CD4-positive, alpha-beta T cell treated with Interleukin-2 at 100 ng/mL for 4 hours (primary cell): ENCODE measurements at places on chromosomes 3 and 15.

DNA sequence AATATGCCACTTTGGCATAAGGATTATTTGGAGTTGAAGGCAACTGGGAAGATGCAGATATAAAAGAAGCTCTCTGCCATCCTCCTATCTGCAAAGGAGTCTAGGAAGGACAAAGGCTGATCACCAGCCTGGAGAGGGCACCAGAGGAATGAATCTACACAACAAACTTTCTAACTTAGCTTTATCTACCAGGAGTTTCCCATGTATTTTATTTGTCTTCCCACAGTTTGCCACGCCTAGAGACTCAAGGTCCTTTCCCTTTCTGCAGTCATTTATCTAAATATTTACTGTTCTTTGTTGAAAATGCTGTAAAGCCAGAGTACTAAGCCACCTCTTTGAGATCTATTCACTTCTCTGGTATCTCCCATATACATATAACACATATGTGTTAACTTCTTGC, 32.2 kb downstream of the GPR176 start:
- DNase-seq = no peak

GRCh38 chr3:101383156-101383575, 62.8 kb upstream of the IMPG2 start:
- no peak for DNase-seq

GRCh38 chr3:43965656-43966055, 274.9 kb downstream of the ABHD5 start:
- no peak for DNase-seq

DNA sequence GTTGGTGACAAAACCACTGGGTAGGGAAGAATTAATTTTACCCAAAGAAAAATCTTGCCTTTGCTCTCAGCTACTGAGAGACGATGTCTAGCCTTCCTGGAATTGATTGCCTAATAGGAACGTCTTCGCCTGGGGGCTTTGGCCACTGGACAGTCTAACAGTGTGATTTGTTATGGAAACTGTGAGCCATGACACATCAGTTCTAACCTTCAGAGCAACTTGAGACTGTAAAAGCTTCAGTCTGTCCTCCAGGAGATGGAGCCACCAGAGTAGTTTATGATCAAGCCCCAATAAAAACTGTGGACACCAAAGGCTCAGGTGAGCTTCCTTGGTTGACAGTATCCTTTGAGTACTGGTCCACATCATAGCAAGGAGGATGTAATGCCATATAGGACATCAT, 235.8 kb upstream of the TMCO5A start:
- DNase-seq = no peak

- no peak for DNase-seq
Observed at GRCh38 chr15:32657941-32658340, 16.4 kb downstream of the SCG5 start.

GRCh38 chr15:43872416-43873020, 45.7 kb downstream of the WDR76 start:
- peak; percentile 6 for DNase-seq

GRCh38 chr15:77430652-77431051, 10.0 kb downstream of the HMG20A start:
- DNase-seq = no peak

DNA sequence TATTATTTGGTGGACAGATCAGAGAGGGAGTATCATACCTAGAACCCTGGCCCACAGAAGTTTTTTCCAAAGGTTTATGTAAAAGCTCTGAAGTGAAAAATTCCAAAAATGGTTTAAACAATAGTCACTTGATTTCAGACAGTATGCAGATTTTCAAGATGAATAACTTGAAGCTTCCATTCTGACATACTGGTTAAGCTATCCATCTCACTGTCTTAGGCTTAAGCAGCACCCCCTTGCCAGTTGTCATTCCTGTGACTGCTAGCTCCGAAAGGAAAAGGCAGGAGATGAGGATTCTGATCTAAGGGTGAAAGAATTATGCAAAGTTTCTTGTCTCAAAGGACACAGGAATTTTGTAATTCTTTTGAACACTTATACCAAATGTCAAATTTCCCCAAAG, 337.5 kb upstream of the THBS1 start:
- no peak for DNase-seq

- DNase-seq = no peak
Observed at GRCh38 chr15:38201714-38202113, 50.9 kb upstream of the SPRED1 start.

DNA sequence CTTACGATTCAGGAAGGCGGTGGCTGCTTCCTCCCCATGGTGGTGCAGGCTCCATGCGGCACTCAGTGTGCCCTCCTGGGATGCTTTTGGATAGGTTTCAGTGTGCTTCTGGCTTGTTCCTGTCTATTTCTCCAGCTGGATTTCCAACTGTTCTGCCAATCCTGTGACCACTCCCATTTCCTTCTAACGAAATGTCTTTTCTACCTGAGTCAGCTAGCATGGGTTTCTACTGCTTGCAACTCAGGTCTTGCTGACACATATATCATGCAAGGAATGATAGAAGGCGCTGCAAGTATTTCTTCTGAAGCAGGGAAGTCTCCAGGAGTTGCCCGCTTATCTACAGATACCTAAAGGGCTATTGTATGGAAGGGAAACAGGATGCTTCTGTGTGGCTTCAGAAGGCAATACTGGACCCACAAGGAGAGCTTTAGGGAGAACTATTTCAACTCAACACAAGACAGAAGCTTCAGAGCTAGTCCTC, 244.4 kb downstream of the OPA1 start:
- DNase-seq = no peak

DNA sequence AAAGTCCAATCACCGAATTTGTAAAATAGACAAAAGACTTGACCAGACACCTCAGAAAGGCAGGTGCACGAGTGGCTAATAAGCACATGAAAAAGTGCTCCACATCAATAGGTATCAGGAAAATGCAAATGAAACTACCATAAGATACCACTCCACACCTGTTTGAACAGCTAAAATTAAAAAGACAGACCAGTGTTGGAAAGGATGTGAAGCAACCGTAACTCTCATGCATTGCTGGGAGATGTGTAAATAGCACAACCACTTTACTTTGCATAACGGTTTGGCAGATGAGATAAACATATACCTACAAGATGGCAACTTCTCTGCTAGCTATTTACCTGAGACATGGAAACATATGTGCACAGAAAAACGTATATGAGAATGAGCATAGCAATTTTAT, 56.9 kb downstream of the CADPS start:
- DNase-seq = no peak

- no peak for DNase-seq
Observed at GRCh38 chr3:29827756-29828155, 546.9 kb downstream of the RBMS3 start.

GRCh38 chr15:74202452-74203401, at the start of gene STRA6:
Gene STRA6, minus strand, starts transcription at chr15:74202787. Its CDS starts 520 bp downstream, at chr15:74202267.
- DNase-seq = no peak

- DNase-seq = no peak
Observed at GRCh38 chr15:87582169-87582568, 674.4 kb downstream of the NTRK3 start.

- no peak for DNase-seq
Observed at GRCh38 chr3:191373327-191373726, 43.0 kb upstream of the UTS2B start.

GRCh38 chr15:83077491-83078230, 10.6 kb upstream of the BTBD1 start:
- no peak for DNase-seq

- no peak for DNase-seq
Observed at GRCh38 chr15:78148392-78149067, 632 bp upstream of the IDH3A start.

- DNase-seq = no peak
Observed at GRCh38 chr15:39473298-39473947, 107.5 kb upstream of the THBS1 start.

GRCh38 chr3:171813897-171814460, 3.7 kb upstream of the PLD1 start:
- peak; percentile 19 for DNase-seq

DNA sequence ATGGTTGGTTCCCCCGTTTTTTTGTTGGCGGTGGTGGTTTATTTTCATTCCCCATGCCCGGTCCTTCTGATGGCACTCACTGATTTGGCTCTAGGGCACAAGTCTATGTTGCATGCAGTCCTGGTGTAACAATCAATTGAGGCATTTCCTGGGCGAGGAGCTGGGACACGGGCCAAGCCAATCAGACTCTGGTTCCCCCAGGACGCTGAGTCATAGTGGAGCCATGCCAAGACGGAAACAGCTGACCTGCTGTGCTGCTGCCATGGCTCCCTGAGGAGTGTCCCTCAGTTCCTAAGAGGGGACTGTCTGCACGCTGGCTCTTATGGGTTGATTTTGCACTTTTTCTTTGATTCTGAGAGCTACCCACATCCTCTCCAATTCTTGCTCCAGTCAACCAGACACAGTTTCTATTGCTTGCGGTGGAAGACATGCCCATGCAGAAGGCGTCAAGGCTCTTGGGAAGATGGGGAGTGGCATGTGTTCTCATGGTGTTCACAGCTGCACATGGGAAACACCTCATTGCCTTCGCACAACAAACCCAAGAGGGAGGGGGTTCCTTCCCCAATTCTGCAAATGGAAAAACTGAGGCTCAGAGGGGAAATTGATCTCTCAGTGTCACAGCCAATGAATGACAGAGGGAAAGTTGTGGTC, 28.3 kb upstream of the ALDH1L1 start:
- no peak for DNase-seq

DNA sequence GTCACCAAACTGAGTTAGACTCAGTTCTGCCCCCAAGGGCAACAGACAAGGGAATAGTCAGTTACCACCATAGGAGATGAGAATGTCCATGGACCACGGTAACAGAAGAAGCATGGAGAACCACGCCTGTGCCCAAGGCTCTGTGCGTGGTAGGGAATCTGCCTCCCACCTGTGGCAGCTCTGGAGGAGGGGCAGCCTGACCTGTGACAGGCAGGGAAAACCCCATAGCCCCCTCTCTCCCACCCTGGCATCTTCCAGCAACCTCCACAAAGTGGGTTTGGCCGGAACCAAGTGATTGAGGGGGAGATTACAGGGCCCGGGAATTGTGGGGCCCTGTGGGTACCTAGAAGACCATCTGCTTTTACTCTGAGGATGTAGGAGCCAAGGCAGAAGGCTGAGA, 14.3 kb upstream of the LTF start:
- DNase-seq = no peak

GRCh38 chr3:44402548-44402947, 64.0 kb downstream of the TCAIM start:
- DNase-seq = no peak

- peak; percentile 15 for DNase-seq
Observed at GRCh38 chr3:16240229-16241023, 24.3 kb downstream of the DPH3 start.

- DNase-seq = peak; percentile 43
Observed at GRCh38 chr3:138774529-138775253, 60.0 kb downstream of the PIK3CB start.

- peak; percentile 34 for DNase-seq
Observed at GRCh38 chr3:158434412-158435038, 136.5 kb upstream of the MLF1 start.

- DNase-seq = no peak
Observed at GRCh38 chr3:139222100-139222657, 121.6 kb upstream of the MRPS22 start.

DNA sequence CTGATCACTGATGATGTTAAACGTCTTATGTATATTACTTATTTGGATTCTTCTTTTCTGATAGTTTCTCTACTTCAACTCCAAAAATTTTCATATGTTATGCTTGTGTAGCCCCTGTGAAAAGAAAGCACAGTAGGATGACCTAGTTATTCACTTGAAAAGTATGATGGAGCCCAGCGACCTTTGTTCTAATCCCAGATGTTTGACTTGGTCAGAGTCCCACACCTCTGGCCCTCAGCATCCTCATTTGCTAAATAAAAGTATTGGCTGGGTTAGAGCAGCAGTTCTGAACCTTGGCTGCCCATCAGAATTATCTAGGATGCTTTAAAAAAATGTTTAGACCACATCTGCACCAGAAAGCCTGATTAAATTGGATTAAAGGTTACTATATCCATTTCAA, 173.7 kb downstream of the ATG7 start:
- no peak for DNase-seq

GRCh38 chr3:49802719-49803464, at the start of gene INKA1:
Gene INKA1, plus strand, starts transcription at chr3:49803261. Its CDS starts 132 bp downstream, at chr3:49803393.
- peak; percentile 90 for DNase-seq

GRCh38 chr3:172104471-172105072, 65.2 kb downstream of the FNDC3B start:
- peak; percentile 38 for DNase-seq

DNA sequence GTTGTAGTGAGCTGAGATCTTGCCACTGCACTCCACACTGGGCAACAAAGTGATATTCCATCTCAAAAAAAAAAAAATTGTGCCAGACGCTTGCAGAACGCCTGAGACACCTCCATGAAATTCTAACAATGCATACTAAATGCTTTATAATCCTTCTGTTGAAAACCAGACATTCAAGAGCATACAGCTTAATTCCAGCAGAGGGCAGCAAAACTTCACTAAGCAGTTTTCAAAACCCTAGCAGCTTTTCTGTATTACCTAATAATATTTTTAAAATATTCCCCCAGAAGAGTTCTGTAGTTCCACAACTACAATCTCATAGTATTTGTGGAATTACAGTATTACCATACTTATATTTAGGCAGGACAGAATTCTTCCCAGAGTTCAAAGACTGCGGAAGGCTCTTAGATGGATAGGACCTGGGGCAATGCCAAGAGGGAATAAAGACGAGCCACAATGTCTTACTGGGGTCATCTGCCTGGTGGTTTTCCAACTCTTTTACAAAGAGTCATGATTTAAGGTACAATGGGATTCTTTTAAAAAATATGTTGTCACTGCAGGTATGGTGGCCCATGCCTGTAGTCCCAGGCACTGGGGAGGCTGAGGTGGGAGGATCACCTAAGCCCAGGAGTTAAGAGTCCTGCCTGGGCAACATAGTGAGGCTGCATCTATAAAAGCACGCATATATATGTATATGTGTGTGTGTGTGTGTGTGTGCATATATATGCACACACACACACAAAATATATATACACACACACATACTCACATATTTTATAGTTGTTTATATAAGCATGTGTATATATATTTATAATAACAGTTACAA, 19.6 kb upstream of the TASOR start:
- peak; percentile 82 for DNase-seq

DNA sequence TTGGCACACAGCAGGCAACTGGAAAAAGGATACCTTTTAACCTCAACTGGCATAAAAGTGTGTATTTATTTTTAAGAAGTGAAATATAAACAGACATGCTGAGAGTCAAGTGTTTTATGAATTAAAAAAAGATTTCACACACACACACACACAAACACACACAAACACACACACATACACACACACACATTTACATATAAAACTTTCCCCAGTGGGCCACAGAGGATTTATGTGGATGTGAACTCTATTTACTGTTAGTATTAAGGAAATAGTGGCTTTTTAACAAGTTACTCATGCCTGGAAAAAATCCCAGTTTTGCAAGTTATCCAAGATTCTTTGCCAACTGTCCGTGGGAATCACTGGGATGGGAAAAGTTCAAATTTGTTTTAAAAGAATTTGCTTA, 725.9 kb upstream of the NR2F2 start:
- no peak for DNase-seq

GRCh38 chr3:115403786-115404185, 219.5 kb upstream of the GAP43 start:
- no peak for DNase-seq

DNA sequence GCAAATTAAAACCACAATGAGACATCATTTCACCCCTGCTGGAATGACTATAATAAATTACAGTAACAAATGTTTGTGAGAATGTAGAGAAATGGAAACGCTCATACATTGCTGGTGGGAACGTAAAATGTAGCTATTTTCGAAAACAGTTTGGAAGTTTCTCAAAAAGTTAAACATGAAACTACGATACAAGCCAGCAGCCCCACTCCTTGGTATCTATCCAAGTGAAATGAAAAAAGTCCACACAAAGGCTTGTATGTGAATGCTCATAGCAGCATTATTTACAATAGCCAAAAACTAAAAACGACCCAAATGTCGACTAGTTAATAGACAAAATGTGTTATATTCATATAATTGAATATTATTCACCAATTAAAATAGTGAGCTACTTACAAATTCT, 22.9 kb upstream of the CFAP20DC start:
- DNase-seq = no peak
